ENCODE measurements at places on chromosomes 16 and 17. TPM values are rescaled to one million over a fixed set of nuclear protein-coding genes. Genes with fewer than 3 reads are reported as not detected.

The CCR7 gene
- 22.3 TPM for total RNA-seq

- no peak for DNase-seq
- H3K4me3 ChIP-seq: no peak overlapping the region
- H3K36me3 ChIP-seq: no peaks in the 10 kb centered on the region
Measured at GRCh38 chr17:31750578-31750977, 108.5 kb downstream of the COPRS start.

GRCh38 chr16:20906341-20907255, 6.0 kb downstream of the LYRM1 start:
- H3K27ac ChIP-seq: peak overlapping the region; percentile 34
- DNase-seq: no peak
- H3K36me3 ChIP-seq: no peaks in the 10 kb centered on the region
- no peaks in the 10 kb centered on the region for H3K27me3 ChIP-seq

DNA sequence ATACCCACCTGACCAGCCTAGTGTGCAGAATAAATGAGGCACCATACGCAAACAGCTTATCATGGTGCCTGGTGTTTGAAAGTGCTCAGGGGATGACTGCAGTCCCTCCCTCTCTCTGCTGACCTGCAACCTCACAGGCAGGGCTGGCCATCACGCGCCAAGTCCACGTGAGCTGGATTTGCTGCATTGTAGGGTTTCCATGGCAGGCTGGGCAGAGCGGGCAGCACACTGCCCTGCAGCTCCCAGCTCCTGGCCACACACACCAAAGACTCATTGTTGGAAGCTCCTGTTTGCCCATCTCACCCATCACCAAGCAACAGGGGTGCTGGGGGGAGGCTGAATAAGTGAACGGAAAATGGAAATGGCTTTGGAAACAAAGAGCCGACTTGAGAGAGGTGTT, 81.8 kb downstream of the IRX3 start:
- H3K27ac ChIP-seq: no peak overlapping the region
- no peaks in the 10 kb centered on the region for H3K27me3 ChIP-seq
- no peak overlapping the region for H3K4me3 ChIP-seq
- H3K4me1 ChIP-seq: no peaks in the 10 kb centered on the region
- no peaks in the 10 kb centered on the region for H3K36me3 ChIP-seq

DNA sequence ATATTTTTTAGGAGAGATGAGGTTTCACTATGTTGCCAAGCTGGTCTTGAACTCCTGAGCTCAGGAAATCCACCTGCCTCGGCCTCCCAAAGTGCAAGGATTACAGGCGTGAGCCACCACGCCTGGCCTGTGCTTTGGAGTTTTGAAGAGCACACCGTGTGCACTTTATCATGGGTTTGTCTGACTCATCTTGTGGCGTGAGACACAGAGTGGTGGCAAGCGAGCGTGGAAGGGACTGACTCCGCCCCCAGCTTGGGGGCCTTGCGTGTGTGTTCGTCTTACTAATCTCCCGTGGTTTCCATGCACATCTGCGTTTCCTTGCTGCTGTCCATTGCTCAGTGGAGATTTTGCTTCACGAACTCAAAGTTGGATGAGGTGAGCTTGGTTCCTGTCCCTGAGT, 22.9 kb downstream of the CRAMP1 start:
- H3K27ac ChIP-seq: no peak overlapping the region
- H3K36me3 ChIP-seq: no peaks in the 10 kb centered on the region
- no peaks in the 10 kb centered on the region for H3K4me1 ChIP-seq
- H3K4me3 ChIP-seq: no peak overlapping the region
- no peaks in the 10 kb centered on the region for H3K27me3 ChIP-seq
- no peak for DNase-seq

- H3K36me3 ChIP-seq: no peaks in the 10 kb centered on the region
- no peak overlapping the region for H3K27ac ChIP-seq
- no peaks in the 10 kb centered on the region for H3K27me3 ChIP-seq
Measured at GRCh38 chr16:82881516-82881915, 254.7 kb downstream of the CDH13 start.

The RIPOR1 gene
- total RNA-seq: 10.5 TPM

The ACE gene
- total RNA-seq: 42.9 TPM

- no peaks in the 10 kb centered on the region for H3K27me3 ChIP-seq
- H3K4me3 ChIP-seq: no peak overlapping the region
- no peaks in the 10 kb centered on the region for H3K36me3 ChIP-seq
- no peak overlapping the region for H3K27ac ChIP-seq
Measured at GRCh38 chr17:19322861-19323260, 39.7 kb downstream of the B9D1 start.

GRCh38 chr16:75089486-75090202, 26.9 kb downstream of the LDHD start:
- no peak for DNase-seq
- H3K4me1 ChIP-seq: no peaks in the 10 kb centered on the region
- no peak overlapping the region for H3K27ac ChIP-seq
- H3K4me3 ChIP-seq: no peak overlapping the region

The LGALS3BP gene
- 1,631 TPM for total RNA-seq

GRCh38 chr17:66767154-66767933, 67.6 kb upstream of the CACNG5 start:
- H3K4me3 ChIP-seq: no peak overlapping the region
- DNase-seq: no peak
- no peaks in the 10 kb centered on the region for H3K27me3 ChIP-seq
- no peak overlapping the region for H3K27ac ChIP-seq
- H3K4me1 ChIP-seq: no peaks in the 10 kb centered on the region
- H3K36me3 ChIP-seq: no peaks in the 10 kb centered on the region

DNA sequence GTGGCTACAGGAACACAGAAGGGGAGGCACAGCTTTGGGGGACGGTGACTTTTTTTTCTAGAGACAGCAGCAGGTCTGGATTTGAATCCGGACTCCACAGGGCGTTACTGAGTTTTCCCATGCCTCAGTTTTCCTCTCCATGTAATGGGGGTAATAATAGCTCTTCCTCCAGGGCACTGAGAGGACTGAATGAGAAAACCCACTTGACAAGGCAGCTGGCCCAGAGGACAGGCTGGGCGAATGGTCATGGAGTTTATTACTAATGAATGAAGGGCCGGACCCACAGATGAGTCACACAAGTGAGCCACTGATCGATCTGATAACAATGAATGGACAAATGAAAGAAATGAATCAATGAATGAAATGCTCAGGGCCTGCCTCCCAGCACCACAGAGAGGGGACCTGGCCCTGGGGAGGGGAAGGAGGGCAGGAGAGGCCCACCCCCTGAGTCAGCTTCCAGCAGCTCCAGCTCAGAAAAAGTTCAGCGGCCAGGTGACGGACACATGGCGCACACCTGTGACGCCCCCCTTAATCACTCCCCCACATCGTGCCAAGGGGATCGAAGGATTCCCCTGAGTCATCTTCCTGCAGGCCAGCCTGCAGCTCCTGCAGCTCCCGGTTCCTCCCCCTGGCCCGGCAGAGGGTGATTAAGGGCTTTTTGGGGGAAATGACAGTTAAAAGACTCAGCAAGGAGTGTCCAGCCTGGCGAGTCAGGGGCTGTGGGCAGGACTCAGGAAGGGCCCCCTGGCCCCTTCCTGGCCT, 54.3 kb downstream of the SOCS1 start:
- DNase-seq: no peak
- no peaks in the 10 kb centered on the region for H3K36me3 ChIP-seq
- H3K27ac ChIP-seq: no peak overlapping the region
- peaks cover 8% of the 10 kb centered on the region for H3K4me1 ChIP-seq
- H3K27me3 ChIP-seq: no peaks in the 10 kb centered on the region

GRCh38 chr17:66654106-66654740, 180.7 kb upstream of the CACNG5 start:
- no peak overlapping the region for H3K27ac ChIP-seq
- H3K4me1 ChIP-seq: no peaks in the 10 kb centered on the region
- DNase-seq: no peak
- H3K36me3 ChIP-seq: no peaks in the 10 kb centered on the region
- no peaks in the 10 kb centered on the region for H3K27me3 ChIP-seq

The HS3ST3A1 gene
- total RNA-seq: 1.5 TPM

GRCh38 chr16:17437127-17437720, 33.5 kb downstream of the XYLT1 start:
- H3K27ac ChIP-seq: no peak overlapping the region
- no peaks in the 10 kb centered on the region for H3K36me3 ChIP-seq
- no peaks in the 10 kb centered on the region for H3K27me3 ChIP-seq

DNA sequence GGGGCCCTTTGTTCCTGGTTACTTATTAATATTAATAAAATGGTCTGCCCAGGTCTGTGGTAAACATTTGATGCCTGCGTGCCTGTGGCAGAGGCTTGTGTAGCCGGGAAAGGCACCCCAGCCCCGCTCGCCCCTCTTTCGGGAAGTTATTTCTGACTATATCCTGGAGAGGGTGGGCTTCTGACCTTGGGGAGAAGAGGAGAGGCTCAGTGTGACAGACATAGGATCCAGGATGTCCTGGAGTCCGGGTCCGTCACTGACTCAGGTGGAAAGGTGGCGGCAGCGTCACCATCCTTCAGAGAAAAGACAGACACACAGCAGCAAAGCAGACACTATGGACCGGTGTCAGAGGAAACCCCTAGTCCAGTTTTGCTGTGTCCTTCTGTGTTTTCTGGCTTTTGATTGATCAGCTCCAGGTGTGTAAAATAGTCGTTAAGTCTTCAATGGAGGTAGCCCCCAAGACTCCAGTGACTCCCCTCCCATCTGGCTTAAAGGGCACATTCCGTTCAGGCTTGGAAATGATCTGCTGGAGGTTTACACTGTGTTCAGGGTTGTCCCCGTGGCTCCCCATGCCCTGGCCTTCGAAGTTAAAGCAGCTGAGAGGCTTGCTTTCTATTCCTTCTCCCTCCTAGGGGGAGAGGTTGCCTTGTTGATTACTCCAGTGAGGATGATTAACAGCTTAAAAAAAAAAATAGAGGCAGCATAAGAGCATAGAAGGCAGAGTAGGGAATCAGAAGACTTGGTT, 81.6 kb downstream of the CCDC182 start:
- H3K4me3 ChIP-seq: no peak overlapping the region
- H3K36me3 ChIP-seq: no peaks in the 10 kb centered on the region
- no peaks in the 10 kb centered on the region for H3K27me3 ChIP-seq
- H3K27ac ChIP-seq: peak overlapping the region; percentile 59

The TBC1D3I gene
- 0.80 TPM for total RNA-seq

The ACSM2A gene
- total RNA-seq: not detected

DNA sequence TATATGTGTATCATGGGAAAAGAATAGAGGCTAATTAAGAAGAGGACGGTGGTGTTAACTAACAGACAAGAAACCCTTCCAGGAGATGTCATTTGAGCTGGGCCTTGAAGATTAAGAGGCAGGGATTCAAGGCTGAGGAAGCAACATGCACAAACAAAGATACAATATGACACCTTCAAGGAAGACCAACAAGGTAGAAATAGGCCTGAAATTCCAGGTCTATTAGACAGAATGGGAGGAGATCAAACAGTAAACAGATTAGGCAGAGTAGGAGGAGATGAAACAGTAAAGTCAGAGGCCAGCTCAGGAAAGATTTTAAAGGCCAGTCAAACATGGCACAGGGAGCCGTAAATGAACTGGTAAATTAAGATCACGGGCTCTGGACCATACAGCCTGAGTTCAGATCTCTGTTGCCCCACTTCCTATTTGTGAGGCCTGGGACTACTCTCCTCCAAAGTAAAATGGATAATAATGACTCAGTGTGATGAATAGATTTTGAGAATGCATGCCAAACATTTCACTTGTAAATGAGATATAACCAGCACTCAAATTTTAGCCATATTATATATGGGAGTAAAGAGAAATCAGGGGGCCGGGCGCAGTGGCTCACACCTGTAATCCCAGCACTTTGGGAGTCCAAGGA, 38.9 kb downstream of the USP31 start:
- H3K4me3 ChIP-seq: no peak overlapping the region
- no peaks in the 10 kb centered on the region for H3K27me3 ChIP-seq
- no peak for DNase-seq
- H3K4me1 ChIP-seq: no peaks in the 10 kb centered on the region

DNA sequence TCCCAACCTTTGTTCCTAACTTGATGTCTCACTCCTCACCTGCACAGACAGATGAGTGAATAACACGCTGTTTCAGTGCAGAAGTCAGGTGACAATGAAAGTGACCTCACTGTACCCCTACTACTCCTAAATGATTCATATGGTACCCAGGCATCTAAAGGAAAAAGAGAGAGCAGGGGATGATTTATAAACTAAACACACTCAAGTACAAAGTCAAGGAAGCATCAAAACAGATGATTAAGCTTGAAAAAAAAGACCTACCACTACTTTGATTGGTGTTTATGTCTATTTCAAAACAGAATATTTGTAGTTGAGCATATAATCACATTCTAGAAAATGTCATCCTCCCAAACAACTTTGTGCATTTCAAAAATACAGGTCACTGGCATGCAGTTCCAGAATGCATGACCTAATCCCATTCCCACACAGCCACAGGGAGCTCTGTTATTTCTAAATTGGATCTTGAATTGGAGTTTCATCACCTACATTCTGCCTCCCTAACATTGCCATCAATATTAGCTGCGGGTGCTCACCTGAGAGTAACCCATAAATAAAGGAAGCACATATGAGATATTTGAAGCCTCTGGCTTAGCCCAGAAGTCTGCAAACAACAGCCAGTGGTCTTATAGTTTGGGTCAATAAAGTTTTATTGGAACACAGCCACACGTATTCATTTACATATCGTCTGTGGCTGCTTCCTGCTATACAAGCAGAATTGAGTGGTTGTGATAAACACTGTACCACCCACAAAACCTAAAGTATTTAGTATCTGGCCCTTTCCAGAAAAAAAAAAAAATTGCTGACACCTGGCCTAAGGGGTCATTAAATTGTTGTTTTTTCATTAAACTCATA, 14.0 kb downstream of the HS3ST3A1 start:
- no peaks in the 10 kb centered on the region for H3K4me1 ChIP-seq
- H3K4me3 ChIP-seq: no peak overlapping the region
- H3K27me3 ChIP-seq: no peaks in the 10 kb centered on the region
- H3K27ac ChIP-seq: no peak overlapping the region
- H3K36me3 ChIP-seq: no peaks in the 10 kb centered on the region
- no peak for DNase-seq

DNA sequence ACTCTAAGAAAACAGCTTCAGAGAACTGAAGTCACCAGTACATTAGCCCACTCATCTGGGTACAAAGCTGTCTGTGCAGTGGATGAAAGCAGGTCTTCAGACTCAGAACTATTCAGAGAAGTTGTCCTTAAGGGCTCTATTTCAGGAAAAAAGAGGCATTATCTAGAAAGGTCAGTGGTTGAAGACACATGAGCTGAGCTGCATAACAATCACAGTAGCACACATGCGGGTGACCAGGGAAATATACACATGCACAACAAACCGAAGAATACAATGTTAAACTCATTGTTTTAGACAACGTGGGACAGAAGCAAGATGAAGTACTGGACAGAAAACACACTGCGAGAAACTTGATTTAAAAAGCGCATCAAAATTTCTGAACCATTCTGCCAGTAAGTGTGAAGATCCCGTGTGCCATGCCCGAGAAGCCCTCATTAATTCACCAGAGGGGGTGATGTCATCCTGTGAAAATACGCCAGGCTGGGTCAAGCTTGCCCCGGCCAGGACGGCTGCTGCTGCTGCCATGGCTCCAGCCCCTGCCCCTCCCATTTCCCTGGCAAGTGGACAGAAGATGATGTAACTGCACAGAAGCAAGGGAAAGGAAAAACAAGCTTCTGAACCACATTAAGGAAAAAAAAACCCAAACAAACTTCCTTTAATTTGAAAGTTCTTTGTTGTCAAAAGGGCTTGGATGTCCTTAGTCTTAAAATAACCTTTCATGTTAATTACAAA, 10.1 kb downstream of the DYNC1LI2 start:
- H3K4me1 ChIP-seq: peaks cover 5% of the 10 kb centered on the region
- no peaks in the 10 kb centered on the region for H3K27me3 ChIP-seq
- H3K4me3 ChIP-seq: no peak overlapping the region
- DNase-seq: peak; percentile 89

The CDH5 gene
- total RNA-seq: 12.5 TPM
